Activated CD4-positive, alpha-beta T cell treated with anti-CD3 and anti-CD28 coated beads, Interleukin-2, amount 10 ng/mL, durations not matched to agents 7 days and 5 days (primary cell): ENCODE measurements at places on chromosomes 6 and 20. TPM values are rescaled to one million over a fixed set of nuclear protein-coding genes. Genes with fewer than 3 reads are reported as not detected.

The MLN gene
- total RNA-seq = not detected

The MYBL2 gene
- 106 TPM for total RNA-seq

The LHFPL5 gene
- not detected for total RNA-seq

The SLC26A8 gene
- not detected for total RNA-seq

The MRAP2 gene
- not detected for total RNA-seq

The UBR2 gene
- total RNA-seq = 30.2 TPM

The NKX2-2 gene
- not detected for total RNA-seq

The KCNQ2 gene
- total RNA-seq = 0.10 TPM

The STMND1 gene
- not detected for total RNA-seq

The APOBEC2 gene
- not detected for total RNA-seq

The SLC22A16 gene
- total RNA-seq = not detected

The SIRPB2 gene
- total RNA-seq = not detected

The TMEM242 gene
- 9.0 TPM for total RNA-seq

The COX4I2 gene
- total RNA-seq = not detected

The MAD2L1BP gene
- 41.8 TPM for total RNA-seq

The NEURL2 gene
- 2.6 TPM for total RNA-seq

The SLC52A3 gene
- not detected for total RNA-seq

The SIRPA gene
- not detected for total RNA-seq

The RAD21L1 gene
- not detected for total RNA-seq

The ANKRD66 gene
- not detected for total RNA-seq

The TP53TG5 gene
- total RNA-seq = not detected

The EYS gene
- total RNA-seq = not detected

The TRIM26 gene
- total RNA-seq = 84.6 TPM

The MGME1 gene
- 36.8 TPM for total RNA-seq

The XRN2 gene
- 64.1 TPM for total RNA-seq

The TCEA2 gene
- 47.6 TPM for total RNA-seq

The RIMS1 gene
- not detected for total RNA-seq

The MEP1A gene
- not detected for total RNA-seq

The ZNF165 gene
- 0.77 TPM for total RNA-seq

The FKBP5 gene
- total RNA-seq = 94.2 TPM

The LKAAEAR1 gene
- total RNA-seq = 0.89 TPM

The TFAP2C gene
- not detected for total RNA-seq

The BPIFB1 gene
- not detected for total RNA-seq

The KCNQ5 gene
- 3.9 TPM for total RNA-seq

The TPMT gene
- total RNA-seq = 5.4 TPM

The OR2H2 gene
- not detected for total RNA-seq

The CLDN20 gene
- total RNA-seq = not detected

The FABP7 gene
- total RNA-seq = not detected

The CCN5 gene
- total RNA-seq = not detected

The FOXP4 gene
- 5.3 TPM for total RNA-seq

The ENPP5 gene
- total RNA-seq = 0.23 TPM

The VSTM2L gene
- not detected for total RNA-seq

The TMEM200A gene
- 3.1 TPM for total RNA-seq

The CRIP3 gene
- total RNA-seq = 0.67 TPM

The DOK5 gene
- not detected for total RNA-seq

The BEND3 gene
- 2.9 TPM for total RNA-seq

The PNLDC1 gene
- total RNA-seq = 0.17 TPM

The FAM217A gene
- total RNA-seq = not detected

The CTCFL gene
- total RNA-seq = not detected

The RBPJL gene
- not detected for total RNA-seq

The EYA4 gene
- total RNA-seq = not detected

The DLGAP4 gene
- total RNA-seq = 26.2 TPM

The GABRR1 gene
- total RNA-seq = not detected

The SLC12A5 gene
- 0.87 TPM for total RNA-seq

The TBC1D32 gene
- total RNA-seq = 10.9 TPM

The NHLRC1 gene
- total RNA-seq = 0.08 TPM

The TASP1 gene
- total RNA-seq = 10.5 TPM

The ASIP gene
- not detected for total RNA-seq

The SEMG1 gene
- total RNA-seq = not detected

The LRRC73 gene
- 0.52 TPM for total RNA-seq
